Ecto neural progenitor cell (in vitro differentiated cells): ENCODE measurements at places on chromosomes 5 and 9.
A peak's percentile ranks its signal among the peaks of the same experiment; 100 is the strongest.

DNA sequence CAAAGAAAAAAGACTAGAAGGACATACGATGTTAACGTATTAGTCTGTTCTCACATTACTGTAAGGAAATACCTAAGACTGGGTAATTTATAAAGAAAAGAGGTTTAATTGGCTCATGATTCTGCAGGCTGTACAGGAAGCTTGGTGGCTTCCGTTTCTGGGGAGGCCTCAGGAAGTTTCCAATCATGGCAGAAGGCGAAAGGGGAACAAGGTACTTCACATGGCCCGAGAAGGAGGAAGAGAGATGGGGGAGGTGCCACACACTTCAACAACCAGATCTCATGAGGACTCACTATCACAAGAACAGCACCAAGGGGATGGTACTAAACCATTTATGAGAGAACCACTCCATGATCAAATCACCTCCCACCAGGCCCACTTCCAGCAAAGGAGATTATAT, 110.1 kb downstream of the CARTPT start:
- no peak for DNase-seq

DNA sequence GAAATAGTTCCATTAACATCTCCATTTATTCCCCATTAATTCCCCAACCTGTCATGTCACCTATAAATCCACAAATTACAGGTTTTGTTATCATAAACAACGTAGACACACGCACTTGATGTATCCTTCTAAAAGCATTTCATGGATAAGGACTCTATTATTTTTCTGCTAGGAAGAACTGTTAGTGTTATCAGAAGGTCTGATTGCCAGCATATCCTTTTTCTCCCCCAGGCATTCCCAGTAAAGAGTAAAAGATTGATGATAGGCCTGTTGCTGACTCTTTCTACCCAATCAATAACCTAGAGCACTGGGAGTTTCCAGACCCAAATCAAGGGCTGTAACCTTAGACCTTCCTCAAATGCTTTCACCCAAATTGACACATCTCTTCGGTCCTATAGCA, 60.8 kb downstream of the RFK start:
- no peak for DNase-seq

- DNase-seq: no peak
Observed at GRCh38 chr9:70924895-70925547, 196.4 kb downstream of the TRPM3 start.

DNA sequence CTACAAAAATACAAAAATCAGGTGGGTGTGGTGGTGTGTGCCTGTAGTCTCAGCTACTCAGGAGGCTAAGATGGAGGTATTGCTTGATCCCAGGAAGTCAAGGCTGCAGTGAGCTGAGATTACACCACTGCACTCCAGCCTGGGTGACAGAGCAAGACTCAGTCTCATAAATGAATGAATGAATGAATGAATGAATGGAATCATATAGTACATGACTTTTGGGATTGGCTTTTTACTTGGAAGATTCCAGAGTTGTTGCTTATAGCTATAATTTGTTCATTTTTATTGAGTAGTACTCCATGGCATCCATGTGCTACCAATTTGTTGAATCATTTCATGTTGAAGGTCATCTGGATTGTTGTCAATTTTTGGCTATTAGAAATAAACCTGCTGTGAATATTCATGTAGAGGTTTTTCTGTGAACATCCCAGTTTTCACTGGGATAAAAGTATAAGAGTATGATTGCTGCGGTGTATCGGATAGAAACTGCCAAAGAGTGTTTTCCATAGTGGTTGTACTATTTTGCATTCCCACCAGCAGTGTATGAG, 19.9 kb downstream of the ERBIN start:
- no peak for DNase-seq

DNA sequence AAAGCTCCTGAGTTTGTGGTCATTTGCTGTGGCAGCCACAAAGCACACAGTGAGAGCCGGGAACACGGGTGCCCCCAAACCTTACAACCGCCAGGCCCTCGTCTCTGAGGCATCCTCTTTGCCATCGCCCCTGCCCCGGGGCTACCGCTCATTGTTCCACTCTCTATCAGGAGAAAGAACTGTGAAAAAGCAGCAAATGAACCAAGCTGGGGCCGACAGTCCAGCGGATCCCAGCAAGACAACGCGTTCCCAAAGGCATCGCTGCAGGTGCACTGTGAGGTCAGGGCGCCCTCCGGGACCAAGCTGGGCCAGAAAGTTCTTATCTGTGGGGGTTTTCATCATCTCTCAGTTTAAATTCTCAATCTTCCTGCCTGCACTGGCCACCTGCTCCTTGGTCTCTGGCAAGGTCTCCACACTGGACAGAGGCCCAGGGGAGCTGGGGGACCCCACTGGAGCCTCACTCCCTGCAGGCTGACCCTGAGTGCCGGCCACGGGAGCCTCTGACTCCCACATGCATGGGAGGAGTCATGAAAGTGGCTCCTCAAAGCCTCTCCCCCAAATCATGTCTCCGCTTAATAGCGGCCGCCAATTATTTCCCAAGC, 32.1 kb downstream of the VAV2 start:
- no peak for DNase-seq

GRCh38 chr5:139638736-139639618, 9.2 kb upstream of the CXXC5 start:
- DNase-seq: peak; percentile 59

- no peak for DNase-seq
Observed at GRCh38 chr9:36006549-36007315, 30.0 kb upstream of the RECK start.

DNA sequence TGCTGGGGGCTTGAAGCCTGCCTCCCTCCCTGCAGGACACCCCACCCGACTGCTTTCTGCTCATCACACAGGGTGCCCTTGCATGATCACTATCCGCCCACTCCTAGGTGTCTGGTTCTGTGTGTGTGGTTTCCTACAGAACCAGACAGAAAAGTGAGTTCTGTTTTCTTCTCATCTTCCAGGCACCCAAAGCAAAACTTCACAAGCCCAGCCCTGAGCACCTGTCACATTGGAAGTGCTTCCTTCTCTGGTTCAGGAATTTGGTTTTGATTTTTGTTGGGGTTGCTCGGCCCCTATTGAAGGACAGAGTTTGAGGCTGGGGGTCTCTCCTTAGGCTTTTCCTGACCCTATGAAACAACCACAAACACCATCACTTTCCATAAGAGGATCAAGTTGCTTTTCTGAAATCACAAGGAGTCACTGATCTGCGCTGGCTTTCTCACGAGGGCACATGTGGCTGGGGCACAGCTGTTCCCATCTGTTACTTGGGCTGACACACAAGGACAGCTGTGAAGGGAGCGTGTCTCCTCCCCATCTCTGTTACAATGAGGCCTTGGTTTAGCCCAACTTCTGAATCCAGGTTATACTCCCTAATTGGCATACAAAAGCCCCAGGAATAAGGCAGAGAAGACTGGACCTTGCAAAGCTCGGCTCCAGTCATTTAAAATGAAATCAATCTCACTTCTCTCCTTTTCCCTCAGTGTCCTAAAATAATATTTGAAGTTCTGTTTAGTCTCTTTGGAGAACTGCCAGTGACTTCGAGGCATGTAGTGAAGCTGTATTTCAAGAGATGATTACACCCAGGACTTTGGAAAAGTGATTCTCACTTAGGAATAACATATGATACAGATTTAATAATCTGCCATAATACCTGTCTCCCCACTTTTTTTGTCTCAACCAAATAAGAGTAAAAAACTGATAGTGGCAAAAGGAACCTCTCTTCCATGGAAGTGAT, 213.1 kb upstream of the GAS1 start:
- no peak for DNase-seq

GRCh38 chr9:117302487-117302886, 112.4 kb downstream of the ASTN2 start:
- DNase-seq: no peak

- DNase-seq: no peak
Observed at GRCh38 chr5:139768807-139769465, 26.7 kb upstream of the PSD2 start.

GRCh38 chr5:142399891-142400290, 75.1 kb upstream of the SPRY4 start:
- no peak for DNase-seq

DNA sequence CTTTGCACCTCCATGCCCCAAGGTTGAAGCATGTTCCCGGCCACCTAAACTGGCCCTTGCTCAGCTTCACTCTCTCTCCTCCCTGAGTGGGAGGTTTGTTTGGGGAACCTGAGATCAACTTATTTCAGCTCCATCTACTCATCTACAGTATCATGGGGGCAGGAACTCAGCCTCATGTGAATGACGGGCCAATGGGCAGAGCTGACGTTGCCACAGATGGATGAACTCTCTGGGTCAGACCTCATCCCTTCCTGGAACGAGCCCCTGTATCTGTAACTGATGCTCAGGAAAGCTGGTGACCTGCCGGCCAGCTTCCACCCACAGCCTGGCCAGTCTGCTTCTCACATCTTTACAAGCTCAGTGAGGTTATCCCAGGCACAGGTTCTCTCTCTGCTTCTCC, 369.6 kb downstream of the IRX2 start:
- peak; percentile 8 for DNase-seq

- DNase-seq: no peak
Observed at GRCh38 chr9:96604004-96604319, 15.7 kb downstream of the CDC14B start.

- DNase-seq: peak; percentile 50
Observed at GRCh38 chr9:70120834-70121510, 77.3 kb downstream of the MAMDC2 start.

DNA sequence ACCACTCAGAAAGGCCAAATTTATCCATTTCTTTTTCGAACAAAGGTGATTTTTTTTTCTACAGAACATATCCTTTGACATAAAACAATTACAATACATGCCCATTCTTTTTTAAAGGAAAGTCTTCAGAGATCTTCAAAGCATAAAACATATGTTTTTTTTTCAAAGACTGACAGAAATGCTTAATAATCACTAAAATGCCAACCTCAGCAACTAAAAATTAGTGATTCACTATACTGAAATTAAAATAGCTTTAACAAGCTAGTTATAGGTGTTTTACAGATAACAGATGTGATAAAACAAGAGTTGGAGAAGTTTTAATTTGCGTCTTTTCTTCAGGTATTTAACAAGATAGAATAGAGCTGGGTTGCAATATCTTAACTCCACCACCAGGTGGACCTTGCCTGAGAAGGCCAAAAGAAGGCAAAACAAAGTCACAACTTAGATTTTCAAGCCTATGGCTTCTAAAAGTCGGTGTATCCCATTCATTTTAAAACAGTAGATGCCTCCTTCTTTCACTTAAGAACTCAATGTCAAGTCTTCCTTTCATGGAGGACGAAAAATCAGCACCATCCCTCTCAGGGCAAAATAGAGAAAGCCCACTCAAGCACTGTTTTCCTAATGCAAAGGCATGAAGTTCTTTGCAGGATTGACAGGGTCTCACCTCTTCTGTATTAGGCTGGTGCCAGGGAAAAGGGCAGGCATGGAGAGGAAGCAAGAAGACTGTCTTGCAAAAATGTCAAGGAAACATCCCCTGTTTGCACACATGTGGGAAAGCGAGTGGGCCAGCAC, 31.1 kb upstream of the CPLX2 start:
- no peak for DNase-seq

DNA sequence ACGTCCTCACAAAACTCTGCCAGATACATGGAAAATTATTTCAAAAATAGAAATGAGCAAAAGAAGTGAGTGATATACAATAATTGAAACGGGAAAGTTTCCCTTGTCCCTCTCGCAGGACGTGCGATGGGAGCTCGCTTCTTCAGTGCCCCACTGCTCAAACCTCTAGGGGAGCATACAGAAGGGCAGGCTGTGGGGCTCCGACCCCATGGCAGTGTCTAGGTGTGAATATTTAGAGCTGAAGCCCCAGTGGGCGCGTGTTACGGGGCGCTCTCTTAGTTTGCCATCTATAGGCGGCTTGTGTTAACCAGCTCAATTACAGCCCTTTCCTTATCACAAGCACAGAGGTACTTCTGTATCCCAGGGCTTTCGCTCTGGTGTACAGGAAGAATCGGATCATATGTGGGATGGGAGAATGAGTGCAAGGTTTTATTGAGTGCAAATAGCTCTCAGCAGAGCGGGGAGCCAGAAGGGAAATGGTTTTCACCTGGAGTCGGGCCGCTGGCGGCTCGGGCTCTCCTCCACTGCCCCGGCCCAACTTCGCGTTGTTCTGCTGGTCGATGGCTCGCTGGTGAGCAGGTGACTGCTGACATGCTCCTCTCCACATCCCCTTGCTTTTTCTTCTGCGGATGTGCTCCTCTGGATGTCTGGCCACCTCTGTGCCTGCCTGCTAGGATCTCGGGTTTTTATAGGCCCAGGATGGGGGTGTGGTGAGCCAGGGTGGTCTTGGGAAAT, 334.0 kb upstream of the PTPRD start:
- DNase-seq: no peak

DNA sequence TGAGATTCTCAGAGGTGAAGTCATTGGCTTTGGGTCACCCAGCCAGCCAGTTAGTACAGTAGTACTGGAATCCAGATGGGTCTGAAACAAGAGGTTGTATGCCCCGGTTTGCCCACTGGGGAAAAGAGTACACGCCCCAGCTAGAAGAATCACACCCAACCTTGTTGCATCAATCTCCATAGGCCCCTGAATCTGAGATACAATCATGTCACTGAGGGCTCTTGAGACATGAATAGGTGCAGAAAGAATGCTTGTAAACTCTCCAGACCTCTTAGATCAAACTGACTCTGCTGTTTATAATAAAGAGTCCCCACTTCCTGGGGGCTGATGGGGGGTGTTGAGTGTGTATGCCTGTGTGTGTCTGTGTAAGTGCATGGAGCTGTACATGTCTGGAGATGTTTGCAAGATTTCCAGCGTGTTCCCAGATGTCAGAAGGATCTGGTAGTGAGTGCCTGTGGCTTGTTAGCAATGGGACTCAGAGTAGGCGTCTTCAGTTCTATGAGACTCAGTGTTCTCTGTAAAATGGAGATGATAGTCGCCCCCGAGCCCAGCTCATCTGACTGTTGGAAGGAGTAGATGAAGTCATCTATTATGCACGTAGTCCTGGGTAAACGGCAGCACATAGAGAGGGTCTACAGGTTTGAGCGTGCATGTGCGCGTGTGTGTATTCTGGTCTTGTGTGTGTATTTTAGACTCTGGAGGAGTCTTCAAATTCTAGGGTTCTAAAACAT, 48.2 kb downstream of the COL27A1 start:
- no peak for DNase-seq

DNA sequence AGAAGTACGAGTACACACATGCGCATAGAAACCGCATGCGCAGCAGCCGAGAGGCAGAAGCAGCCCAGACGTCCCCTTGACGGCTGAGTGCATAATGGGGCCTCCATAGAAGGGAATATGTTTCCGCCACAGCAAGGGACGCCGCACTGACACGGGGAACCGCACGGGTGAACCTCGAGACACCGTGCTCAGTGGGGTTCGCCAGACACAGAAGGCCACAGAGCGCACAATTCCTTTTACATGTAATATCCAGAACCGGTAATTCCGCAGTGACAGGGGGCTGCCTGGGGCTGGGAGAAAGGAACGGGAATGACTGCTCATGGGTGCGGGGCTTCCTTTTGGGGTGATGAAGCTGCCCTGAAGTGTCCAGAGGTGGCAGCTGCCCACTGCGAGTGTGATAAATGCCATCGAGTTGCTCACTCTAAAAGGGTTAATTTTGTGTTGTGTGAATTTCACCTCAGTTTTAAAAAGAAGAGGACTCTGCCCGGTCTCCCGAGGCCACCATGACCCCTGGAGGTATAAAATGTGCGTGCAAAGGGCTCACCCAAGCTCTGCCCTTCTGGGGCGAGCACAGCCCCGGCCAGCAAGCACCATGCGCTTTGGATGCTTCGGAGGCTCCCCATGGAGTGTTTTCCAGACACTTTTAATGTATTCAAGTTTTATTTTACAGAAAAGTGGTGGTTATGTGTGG, 29.7 kb downstream of the MRPL36 start:
- DNase-seq: no peak

- no peak for DNase-seq
Observed at GRCh38 chr9:104779334-104779733, 15.4 kb downstream of the NIPSNAP3B start.

- DNase-seq: no peak
Observed at GRCh38 chr5:147482706-147483180, 27.1 kb downstream of the DPYSL3 start.

GRCh38 chr5:150641824-150642566, 1.5 kb downstream of the SYNPO start:
- no peak for DNase-seq
